ENCODE measurements at places on chromosomes 7 and 10.
A peak's percentile ranks its signal among the peaks of the same experiment; 100 is the strongest.

DNA sequence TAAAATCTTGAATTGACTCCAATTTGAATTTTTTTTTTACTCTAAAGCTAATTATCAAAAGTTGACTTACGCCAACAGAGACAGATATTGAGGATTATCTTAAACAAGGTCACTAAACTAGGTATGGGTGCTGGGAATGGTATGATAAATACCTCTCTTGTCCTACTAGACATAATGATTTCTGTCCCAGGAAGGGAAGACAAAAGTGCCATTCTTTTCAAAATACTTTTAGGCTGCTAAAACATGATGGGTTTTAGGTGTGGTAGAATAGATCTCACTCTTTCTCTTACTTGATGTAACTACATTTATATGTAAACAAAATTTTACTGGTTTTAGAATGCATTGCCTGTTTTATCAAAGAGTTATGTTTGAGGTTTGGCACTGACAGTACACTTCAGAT is 15.1 kb downstream of the TMEM60 start:
- DNase-seq, result no peak

DNA sequence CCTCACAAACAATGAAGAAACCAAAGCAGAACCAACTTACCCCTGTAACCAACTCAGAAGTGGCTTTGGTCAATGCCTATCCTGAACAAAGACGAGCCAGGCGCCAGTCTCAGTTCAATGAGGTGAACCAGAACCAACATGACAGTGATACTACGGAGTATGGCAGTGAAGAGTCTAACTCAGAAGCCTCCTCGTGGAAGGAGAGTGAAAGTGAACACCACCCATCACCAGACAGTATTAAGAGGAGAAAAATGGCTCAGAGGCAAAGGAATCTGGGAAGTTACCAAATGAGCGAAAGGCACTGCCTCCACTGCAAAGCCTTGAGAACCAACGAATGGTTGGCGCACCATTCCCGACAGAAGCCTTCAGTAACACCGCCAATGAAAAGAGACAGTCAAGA is 8.4 kb downstream of the SSMEM1 start:
- DNase-seq, result no peak

- no peak for DNase-seq
Measured at GRCh38 chr10:26468700-26469099, 30.6 kb downstream of the APBB1IP start.

GRCh38 chr10:43846187-43846680 is 197.6 kb upstream of the ZNF32 start:
- no peak for DNase-seq

GRCh38 chr10:43000651-43001426 is 76.0 kb upstream of the RET start:
- DNase-seq, result no peak

- DNase-seq, result no peak
Measured at GRCh38 chr10:73126343-73126742, 16.1 kb downstream of the NUDT13 start.

- no peak for DNase-seq
Measured at GRCh38 chr7:1712907-1713501, 42.9 kb downstream of the ELFN1 start.

GRCh38 chr10:71940752-71941151 is 23.4 kb upstream of the CHST3 start:
- DNase-seq, result no peak

- no peak for DNase-seq
Measured at GRCh38 chr7:139989366-139990141, 73.2 kb downstream of the PARP12 start.

GRCh38 chr10:10247585-10247984 is 770.1 kb upstream of the CELF2 start:
- DNase-seq, result no peak

- no peak for DNase-seq
Measured at GRCh38 chr10:63250032-63250431, 116.9 kb downstream of the NRBF2 start.

- DNase-seq, result no peak
Measured at GRCh38 chr7:27636326-27637006, 26.2 kb downstream of the HIBADH start.

- DNase-seq, result peak; percentile 72
Measured at GRCh38 chr10:92490387-92490786, 83.5 kb downstream of the IDE start.

GRCh38 chr7:54687462-54688212 is 71.4 kb downstream of the SEC61G start:
- DNase-seq, result no peak

- DNase-seq, result no peak
Measured at GRCh38 chr7:2357165-2357564, 2.5 kb downstream of the EIF3B start.

GRCh38 chr10:113680190-113681111 is 739 bp downstream of the CASP7 start:
- peak; percentile 77 for DNase-seq

DNA sequence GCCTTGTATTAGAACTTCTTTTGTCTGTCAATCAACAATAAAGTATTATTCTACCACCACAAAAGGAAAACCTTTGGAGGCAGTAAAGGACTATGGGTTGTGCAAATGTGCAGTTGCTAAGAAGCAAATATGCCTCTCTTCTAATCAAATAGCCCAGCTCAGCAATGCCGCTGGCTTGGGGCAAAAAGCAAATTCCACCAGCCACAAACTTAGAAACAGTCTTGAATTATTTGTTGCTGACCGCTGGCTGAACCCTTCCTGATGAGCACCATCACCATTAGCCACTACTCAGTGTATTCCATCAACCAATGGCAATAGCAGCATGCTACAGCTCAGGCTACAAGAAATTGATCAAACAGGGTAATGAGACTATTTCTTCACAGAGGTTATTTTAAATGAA is 51.0 kb downstream of the SKAP2 start:
- DNase-seq, result no peak

DNA sequence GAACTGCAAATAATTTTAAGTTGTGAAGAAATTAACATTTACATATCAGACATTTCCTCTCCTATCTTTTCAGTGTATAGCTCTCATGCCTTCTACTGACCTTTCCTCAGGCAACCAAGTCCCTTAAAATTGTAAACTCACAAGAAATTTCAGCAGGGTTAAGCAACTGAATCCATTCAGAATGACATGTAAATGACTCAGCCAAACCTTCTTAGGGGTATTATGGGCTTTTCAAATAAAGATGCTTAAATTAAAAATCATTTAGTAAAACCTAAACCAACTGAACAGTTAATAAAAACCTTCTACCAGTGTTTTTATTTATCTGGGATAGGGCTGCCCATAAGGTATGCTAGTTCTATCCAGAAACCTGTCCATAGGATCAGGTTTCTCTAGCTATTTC is 20.7 kb downstream of the WAPL start:
- DNase-seq, result no peak

- no peak for DNase-seq
Measured at GRCh38 chr7:93757426-93757825, 133.1 kb downstream of the TFPI2 start.

DNA sequence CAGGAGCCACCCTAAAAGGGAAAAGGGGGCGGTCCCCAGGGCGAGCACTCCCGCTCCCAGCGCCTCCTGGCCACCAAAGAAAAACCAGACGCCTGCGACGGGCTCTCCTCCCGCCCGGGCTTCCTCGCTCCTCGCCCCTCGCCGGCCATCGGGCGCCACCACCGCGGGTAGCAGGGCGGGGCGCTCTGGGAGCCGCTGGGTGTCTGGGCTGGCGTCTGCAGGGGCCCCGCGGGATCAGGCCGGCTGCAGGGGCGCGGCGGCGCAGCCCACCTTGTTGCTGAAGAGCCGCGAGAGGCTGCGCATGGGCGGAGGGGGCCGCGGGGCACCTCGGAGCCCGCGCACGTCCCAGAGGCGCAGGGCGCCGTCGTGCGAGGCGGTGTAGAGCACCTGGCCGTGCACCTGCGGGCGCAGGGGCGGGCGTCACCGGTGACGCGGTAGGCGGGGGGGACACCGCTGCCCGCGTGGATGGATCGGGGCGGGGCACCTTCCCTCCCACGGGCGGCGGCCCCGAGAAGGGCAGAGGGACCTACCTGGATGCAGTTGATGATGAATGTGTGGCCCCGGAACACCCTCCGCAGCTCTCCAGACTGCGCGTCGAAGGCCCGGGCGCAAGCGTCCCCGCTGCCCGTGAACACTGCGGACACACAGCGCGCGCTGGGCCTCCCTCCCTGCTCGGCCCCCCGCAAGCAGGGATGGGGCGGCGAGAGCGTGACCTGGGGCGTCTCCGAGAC is 28.3 kb downstream of the WDR86 start:
- no peak for DNase-seq

- no peak for DNase-seq
Measured at GRCh38 chr7:92841192-92841591, 4.8 kb upstream of the CDK6 start.

DNA sequence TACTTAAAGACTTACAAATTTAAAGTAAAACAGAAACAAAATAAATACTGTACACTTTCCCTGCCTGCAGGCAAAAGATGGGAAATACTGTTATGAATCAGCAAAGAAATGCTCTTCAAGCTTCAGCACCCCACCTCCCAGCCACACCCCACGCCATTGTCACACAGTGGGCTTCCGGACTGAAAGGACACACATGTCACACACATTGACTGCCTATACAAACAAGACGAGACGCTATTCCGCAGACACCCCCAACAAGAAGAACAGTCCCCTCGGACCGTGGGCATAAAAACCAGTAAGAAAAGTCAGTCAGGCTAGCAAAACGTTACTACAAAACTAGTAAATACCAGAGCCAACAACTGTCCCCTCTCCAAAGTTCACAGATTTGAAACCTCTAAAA is 22.2 kb upstream of the PARP12 start:
- no peak for DNase-seq

- DNase-seq, result no peak
Measured at GRCh38 chr10:108545921-108546320, 1377.4 kb downstream of the XPNPEP1 start.

DNA sequence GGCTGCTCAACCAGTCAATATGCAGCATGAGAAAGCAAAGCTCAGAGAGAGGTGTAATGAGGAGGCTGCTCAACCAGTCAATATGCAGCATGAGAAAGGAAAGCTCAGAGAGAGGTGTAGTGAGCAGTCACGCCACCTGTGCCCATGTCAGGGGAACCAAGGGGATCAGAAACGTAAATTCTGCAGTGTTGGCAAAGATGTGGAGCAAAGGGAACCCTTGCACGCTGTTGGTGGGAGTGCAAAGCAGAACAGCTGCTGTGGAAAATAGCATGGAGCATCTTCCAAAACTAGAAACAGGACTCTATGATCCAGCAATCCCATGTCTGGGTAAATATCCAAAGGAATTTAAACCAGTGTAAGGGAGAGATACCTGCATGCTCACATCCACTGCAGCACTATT is 194.9 kb downstream of the DIP2C start:
- DNase-seq, result no peak

DNA sequence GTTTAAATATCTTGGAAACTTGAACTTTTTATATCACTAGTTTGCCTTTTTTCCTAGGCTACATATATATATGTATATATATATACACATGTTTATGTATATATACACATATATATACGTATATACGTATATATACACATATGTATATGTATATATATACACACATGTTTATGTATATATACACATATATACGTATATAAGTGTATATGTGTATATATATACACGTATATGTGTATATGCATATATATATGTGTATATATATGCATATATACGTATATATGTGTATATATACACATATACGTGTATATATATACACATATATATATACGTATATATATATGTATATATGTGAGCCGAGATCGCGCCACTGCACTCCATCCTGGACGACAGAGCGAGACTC is 10.1 kb downstream of the OGDH start:
- DNase-seq, result no peak

DNA sequence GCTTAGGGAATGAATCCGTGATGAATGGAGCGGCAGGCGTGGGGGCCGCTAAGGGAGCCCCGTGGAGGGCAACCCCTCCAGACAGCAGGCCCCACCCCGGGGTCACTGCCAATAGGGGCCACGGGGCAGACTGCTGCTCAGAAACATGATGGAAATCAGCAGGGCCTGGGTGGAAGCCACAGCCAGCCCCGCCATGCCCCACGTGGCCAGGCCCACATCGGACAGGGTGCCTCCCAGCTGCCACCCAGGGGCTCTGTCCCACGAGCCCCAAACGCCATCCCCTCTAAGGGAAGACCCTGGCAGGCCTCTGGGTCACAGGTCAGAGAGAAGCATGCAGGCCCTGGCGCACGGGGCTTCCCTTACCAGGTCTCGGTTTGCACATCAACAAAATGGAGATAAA is 28.4 kb downstream of the TNRC18 start:
- no peak for DNase-seq
